ENCODE measurements at places on chromosomes 6 and 20.

DNA sequence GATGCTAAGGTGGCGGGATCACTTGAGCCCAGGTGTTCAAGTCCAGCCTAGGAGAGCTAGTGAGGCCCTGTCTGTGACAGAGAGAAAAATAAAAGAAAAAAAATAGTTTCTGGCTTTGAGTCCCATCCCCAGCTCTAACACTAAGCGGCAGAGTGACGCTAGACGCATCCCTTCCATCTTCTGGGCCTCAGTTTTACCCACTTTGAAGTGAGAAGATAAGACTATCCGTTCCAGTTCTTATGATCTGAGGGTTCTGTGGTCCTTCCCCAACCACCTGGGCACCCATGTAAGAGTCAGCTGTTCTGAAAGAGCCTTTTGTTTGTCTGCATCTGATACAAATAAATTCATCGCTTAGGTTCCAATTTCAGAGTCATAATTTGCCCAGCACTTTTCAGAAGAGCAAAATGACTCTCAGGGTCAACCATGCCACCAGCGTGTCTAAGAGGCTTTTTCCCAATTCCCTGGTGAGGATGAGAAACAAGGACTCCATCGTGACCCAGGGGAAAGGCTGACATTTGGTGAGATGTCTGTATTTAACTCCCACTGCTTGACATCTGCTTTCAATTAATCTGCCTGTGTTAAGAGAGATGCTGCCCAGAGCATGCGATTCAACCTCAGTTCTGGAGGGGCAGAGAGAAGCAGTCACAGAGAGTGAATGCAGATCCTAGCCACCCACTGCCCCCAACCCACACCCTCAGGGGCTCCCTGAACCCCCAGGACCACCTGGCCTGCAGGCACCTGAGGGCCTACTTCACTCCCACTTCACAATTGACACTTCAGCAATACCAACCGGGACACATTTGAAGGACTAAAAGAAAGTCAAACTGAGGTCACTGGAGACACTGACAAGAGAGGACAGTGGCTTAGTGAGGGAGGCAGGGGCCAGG lies 131.6 kb upstream of the TOP1 start:
- no peak for DNase-seq

- DNase-seq: peak; percentile 41
These were observed 296.8 kb downstream of the UTRN start for GRCh38 chr6:144581812-144582537.

GRCh38 chr6:127691146-127691545 lies 114.2 kb downstream of the C6orf58 start:
- DNase-seq: no peak

- no peak for DNase-seq
These were observed 101.2 kb upstream of the CLVS2 start for GRCh38 chr6:122894791-122895190.

DNA sequence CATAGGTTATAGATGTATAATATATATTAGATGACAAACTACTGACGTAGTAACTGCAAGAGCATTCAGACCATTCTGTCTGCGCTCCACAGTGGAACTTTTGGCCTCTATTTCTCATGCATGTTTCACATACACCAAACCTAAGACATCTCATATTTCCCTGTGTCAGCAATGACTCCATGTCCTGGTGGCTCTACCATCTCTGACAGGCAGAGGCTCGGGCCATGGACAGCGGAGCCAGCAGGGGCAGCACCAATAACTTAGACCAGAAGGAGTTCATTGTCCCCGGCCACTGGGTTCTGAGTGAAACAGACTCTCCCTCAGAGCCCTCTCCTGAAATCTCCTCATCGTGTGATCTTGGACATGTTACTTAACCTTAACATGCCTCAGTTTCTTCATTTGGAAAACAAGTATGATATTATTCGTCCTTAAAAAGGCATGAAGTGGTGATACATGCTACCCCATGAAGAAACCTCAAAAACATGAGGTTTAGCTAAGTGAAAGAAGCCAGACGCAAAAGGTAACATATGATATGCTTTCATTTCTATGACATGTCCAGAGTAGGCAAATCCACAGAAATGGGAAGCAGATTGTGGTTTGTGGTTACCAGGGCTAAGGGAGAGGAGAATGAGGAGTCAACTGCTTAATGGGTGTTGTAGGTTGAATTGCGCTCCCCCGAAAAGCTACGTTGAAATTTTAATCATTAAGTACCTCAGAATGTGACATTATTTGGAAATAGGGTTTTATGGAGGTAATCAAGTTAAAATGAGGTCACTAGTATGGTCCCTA lies 564.0 kb upstream of the JARID2 start:
- no peak for DNase-seq

GRCh38 chr6:151749341-151749740 lies 58.1 kb upstream of the ESR1 start:
- no peak for DNase-seq

DNA sequence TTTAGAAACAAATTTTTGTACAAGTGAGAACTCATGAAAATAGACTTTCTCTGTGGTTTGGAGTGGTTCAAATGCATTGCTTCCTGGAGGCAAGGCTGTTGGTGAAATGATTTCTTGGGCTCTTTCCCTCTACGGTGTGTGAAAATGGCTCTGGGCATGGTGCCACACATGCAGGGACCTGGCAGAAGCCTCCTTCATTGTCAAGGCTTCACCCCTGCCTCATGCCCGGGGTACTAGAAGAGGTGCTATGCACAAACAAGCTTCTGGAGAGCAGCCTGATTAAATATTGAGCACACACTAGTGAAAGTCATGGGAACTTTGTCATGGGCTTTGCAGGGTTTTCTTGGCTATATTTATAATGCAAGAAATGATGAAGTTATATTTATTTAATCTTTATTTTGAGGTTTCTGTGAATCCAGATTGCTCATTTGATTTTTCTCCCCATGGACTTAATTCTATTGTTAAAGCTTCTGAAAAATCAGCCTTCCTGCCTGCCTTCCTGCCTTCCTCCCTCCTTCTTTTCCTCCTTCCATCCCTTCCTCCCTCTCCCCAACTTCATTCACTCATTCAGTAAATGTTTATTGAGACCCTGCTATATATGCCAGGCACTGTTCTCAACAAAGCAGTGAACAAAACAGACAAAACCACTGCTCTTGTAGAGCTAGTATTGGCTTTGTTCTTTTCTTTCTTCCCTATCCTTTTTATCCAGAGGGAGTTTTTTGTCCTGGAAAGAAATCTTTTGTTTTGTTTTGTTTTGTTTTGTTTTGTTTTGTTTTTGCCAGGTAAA lies 21.0 kb downstream of the C6orf89 start:
- no peak for DNase-seq
